ENCODE measurements at places on chromosomes 7 and 10.

DNA sequence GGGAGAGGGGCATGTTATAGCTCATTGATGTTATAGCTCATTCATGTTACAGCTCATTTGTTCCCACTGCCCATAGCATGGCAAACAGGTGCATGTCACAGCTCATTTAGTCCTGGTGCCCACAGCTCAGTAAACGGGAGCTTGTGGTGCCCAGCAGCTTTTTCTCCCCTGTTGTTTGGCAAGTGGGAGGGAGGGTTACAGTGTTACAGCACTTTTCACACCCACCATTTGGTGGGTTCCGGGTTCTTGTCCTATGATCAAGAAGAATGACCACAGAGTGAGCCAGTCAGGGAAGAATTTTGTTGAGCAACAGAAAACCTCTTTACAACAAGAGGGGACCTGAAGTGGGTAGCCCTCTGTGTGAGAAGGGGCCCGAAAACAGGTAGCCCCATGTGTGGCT is 162.8 kb upstream of the CSTF2T start:
- DNase-seq = no peak

- DNase-seq = no peak
These were observed 18.0 kb downstream of the CALU start for GRCh38 chr7:128757203-128757602.

DNA sequence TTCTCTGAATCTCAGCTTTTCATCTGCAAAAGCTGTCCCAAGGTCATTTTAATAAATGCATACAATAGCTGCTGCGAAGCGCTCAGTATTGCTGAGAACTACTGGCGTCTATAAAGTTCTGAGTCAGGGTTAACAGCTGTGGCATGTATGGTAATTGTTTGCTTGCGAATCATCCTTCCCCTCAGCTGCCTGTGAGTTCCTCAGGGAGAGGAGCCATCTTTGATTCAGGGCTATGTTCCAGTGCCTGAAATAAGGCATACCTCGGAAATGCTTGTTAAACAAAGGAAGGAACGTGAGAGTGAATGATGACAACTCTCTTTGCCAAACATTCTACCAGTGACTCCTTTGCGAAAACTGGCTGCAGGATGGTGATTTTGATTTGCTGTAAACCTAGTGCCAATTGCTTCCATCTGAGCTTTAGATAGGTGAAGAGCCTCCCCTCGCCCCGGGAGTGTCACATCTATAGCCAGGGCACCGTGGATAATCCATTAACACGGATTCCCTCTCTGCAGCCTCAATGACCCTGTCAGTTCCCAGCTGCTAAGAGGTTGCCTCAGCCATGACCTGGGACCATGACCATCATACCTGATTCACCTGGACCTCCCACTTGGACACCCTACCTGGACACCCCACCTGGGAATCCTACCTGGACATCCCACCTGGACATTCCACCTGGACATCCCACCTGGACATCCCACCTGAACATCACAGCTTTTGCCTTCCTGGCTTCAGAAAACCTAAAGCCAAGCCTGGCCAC is 39.6 kb downstream of the GPRIN2 start:
- DNase-seq = no peak

DNA sequence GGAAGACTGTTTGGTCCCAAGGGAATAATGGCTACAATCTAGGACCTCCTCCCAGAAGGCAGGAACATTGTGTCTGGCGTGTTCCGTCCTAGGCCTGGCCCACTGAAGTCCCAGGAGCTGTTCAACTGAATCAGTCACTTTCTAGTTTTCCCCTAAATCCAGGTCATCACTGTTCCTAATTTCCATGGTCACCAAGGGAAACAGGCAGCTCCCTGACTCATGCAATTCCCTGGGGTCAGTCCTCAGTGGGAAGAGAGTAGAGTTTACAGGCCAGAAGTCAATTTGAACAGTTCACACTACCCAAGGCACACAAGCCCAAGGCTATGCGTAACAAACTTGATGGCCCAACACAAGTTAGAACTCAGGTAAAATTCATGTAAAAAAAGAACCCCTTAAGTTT is 44.0 kb downstream of the CREB3L2 start:
- no peak for DNase-seq

DNA sequence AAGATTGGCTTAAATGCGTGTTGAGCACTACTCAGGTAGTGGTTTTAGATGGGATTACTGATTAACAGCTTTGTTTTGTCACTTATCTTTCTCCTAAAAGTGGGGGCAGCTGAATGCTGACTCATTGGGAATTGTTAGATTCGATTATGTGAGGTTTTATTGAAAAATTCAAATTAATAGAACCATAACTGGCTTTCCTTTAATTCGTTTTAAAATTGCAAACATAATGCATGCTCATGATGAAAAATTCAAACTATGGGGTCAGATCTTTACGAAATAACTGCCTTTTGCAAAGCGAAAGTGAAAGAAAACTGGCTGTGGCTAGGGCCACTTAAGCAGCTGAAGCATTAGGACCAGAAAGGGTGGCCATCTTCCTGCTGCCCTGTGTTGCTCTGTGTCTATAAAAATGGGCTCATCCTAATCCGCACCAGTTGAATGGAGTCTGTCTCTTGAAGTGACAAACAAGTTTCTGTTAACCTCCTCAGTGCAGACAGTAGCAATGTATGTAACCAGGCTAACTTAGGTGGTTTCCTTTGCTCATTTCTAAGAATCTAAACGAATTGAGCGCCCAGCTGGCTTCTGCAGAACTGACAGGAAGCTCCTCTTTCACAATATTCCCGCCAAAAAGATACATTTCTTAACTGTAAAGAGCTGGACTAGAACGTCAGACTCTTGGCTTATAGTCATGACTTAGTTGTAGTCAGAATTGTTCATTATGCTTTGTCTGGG is 27.8 kb downstream of the DENND10 start:
- peak; percentile 20 for DNase-seq

DNA sequence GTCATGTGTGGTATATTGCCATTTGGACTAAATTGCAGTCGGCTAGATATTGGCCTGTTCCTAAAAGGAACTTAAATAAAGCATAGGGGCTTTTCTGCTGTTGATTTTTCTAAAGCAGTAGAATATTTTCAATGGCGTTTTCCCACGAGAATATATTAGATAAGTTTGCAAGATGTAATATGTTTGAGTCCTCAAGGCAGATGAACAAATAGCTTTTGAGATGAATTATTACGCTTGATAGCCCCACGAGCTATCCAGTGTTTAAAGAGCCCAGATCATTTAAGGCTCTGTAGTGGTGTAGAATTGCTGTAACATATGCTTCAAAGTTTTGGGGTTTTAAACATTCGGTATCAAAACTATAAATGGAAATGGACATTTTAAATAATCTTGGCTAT is 2.9 kb downstream of the CELF2 start:
- no peak for DNase-seq

DNA sequence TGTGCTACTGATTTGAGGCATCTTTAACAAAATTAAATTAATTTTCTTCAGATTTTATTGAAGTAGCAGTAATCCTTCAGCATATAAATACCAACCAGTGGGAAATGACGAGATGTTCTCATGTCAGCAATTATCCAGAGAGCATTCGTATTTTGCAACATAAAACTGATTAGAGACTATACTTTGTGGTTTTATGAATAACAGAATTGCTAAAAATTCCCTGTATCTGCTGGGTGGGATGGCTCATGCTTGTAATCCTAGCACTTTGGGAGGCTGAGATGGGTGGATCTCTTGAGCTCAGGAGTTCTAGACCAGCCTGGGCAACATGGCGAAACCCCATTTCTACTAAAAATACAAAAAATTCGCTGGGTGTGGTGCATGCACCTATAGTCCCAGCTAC is 56.9 kb downstream of the ATAD1 start:
- DNase-seq = no peak

GRCh38 chr7:130699686-130700085 is 13.3 kb upstream of the TSGA13 start:
- DNase-seq = no peak

GRCh38 chr7:24825931-24826661 is 68.8 kb upstream of the GSDME start:
- no peak for DNase-seq

- no peak for DNase-seq
These were observed 6.9 kb downstream of the COX19 start for GRCh38 chr7:968205-969105.

DNA sequence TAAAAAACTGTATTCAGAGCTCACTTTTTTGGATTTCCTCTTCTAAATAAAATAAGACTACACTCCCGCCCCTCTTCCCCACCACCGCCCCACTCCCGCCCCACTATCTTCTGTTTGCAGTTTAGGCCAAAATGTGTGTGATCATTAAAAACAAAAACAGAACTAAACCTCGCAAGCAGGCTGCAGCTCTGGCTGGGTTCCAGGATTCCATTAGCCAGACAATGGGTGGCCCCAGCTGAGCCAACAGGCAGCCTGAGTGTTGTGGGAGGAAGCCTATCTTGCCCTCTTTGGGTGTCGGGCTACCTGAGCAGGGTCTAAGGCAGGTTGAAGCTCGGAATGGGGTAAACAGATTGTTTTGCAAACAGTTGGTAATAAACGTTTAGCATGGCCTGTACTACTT is 41.7 kb downstream of the ARL4A start:
- no peak for DNase-seq

DNA sequence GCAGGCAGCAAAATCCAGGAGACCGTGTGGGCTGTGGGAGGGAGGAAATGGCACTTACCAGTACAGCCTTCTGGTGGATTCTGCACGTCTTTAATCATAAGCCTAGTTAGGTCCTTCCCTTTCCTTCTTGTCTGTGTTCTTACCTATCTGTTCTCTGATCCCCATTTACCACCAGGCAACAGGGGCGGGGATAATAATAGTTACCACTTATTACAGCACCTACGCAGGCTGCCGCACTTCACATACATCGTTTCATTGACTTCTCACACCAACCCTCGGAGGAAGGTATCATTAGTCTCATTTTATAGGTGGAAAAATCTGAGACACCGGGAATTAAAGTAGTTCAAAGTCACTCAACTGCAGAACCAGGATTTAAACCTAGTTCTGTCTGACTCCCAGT is 4.5 kb upstream of the EPHA1 start:
- no peak for DNase-seq

GRCh38 chr10:106863549-106863948 is 301.0 kb downstream of the SORCS1 start:
- no peak for DNase-seq

GRCh38 chr7:36208426-36208825 is 55.4 kb downstream of the EEPD1 start:
- DNase-seq = no peak

DNA sequence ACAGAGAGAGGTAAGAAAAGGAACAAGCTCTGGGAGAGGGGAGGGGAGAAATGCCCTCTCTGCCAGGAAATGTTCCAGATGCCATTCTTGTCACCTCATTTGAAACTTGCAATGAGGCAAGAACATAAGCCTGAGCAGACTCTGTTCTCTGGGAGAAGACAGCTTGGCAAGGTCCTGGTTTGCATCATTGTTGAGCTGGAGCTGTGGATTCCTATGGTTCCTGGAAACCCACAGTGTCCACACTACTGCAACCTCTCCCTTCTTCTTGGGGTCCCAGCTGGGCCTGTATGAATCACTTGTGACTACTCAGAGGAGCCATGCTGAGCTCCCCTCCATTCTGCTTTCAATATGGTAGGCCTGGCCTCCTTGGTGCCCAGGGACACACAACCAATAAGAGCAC is 60.8 kb upstream of the HECTD2 start:
- DNase-seq = no peak

GRCh38 chr10:36023939-36024338 is 381.8 kb upstream of the FZD8 start:
- no peak for DNase-seq

GRCh38 chr7:73623798-73624668 is at the start of gene MLXIPL:
Gene MLXIPL (minus strand): TSS chr7:73624522. CDS start chr7:73624492, 30 bp downstream.
- DNase-seq = peak; percentile 50

DNA sequence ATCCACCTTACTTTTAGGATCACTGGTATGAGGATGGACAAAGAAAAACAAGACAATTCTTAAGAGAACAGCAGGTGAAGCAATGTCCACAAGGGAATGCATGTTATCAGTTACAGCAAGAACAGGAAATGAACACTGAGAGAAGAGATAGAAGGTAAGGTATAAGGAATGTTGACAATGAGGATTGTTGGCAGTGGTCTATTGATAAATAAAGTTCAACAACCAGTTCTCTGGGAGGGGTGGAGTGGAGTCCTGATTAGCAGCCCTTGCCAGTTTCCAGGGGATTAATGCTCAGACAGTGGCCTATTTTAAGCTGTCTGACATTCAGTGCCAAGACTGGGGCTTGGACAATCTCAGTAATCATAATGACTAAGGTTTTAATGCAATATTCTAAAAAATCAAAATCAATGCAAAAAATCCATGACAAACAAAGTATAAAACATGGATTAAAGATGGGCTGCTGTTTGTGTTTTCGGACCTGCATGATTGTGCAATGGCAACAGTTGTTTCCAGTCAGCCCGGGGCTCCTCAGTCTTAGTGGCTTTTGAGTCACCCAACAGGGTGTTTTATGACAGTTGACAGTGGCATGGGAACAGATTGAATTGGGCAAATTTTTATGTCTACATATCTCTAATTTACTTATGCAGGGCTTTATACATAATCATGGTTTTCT is 13.8 kb upstream of the AKR1B1 start:
- DNase-seq = no peak

DNA sequence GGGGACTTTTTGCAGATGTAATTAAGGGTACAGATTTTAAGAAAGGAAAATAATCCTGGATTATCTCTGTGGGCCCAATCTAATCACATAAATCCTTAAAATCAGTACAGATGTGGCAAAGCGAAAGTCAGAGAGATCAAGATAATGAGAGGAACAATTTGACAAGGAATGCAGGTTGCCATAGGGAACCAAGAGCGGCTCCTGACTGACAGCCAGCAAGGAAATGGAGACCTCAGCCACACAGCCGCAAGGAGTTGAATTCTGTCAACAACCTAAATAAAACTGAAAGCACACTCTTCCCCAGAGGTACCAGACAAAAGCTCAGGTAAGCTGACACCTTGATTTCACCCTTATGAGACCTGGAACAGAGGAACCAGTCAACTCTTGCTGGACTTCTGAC is 3.4 kb upstream of the PNPLA8 start:
- DNase-seq = no peak

DNA sequence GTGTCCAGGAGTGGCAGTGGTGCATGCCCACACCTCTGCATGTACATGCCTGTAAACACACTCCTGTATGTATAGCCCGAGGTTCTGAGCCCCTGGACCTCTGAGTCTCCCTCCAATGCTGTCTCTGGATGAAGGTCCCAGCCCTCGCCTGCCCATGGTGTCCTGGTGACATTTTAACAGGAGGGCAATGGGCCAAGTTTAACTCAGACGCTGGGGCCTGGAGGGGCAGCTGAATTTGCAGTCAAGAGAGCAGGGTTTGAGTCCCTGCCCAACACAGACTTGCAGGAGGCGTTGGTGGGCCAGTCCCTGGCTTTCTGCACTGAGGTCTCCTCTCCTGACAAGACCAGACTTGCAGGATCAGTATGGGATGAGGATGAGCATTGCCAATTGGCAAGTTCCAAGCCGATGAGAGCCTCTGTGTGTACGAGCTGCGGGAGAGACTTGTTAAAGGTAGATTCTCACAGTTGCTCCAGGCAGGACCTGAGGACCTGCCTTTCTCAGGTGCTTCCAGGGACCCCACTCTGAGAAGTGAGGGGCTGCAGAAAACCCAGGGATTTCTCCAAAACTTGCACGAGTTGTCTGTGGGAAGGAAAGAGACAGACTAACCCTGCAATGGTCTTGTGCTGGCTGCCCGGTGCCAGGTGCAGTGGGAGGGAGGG is 141.9 kb downstream of the ELFN1 start:
- DNase-seq = no peak

All from GM18507 (cell line).